ENCODE measurements at places on chromosomes 2 and 18.
A peak's percentile ranks its signal among the peaks of the same experiment; 100 is the strongest.

GRCh38 chr18:21344860-21345259 lies 102.8 kb downstream of the GREB1L start:
- no peak for DNase-seq

DNA sequence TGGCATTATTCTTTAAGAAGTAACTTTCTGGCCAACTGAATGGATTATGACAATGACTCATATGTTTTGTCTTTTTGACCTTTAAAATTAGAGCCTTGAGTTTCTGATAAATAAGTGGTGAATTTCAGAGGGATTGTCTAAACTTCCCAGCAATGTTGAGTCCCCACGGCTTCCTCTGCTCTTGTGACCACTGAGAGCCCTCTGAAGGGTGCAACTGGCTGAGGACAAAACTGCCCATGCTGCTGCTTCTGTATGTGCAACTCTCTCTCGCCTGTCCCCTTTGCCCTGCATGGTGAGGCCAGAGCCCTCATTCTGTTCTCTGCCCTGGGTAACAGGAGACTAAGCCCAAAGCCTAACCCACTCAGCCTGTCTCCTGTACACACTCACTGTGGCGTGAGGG lies 52.7 kb upstream of the SLC14A1 start:
- DNase-seq, result no peak

DNA sequence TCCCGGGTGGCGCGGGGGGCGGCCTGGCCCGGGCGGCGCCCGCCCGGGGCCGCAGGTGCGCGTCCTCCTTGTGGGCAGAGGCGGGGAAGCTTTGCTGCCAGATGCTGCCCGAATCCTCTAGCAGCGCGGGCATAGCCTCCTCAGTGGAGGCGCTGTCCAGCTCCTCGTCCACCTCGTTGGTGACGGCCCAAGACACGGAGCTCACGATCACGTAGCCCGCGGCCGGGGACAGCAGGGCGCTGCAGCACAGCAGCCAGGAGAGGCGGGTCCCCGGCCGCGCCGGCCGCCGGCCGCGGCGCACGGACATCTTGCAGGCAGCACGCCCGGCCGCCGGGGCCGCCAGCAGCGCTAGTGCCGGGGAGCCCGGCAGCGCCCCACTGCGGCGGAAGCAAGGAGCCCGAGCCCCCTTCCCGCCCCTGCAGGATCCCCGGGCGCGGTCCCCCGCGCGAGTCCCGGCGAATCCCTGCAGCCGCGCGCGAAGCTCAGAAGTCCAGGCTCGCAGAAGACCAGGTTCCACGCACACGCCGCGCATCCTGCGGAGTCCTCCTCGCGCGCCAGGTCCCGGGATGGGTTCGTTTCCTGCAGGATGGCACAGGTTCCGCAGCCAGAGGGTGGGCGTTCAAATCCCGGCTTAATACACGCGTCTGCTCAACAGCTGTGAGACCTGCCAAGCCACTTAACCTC lies at the start of gene CREG2:
CREG2 (minus strand) TSS at position 353 of the 684 bp plus-strand sequence; CDS start at position 307, 46 bp downstream.
- DNase-seq, result peak; percentile 33

- no peak for DNase-seq
Observed at GRCh38 chr2:137056704-137057103, 291.4 kb downstream of the THSD7B start.

DNA sequence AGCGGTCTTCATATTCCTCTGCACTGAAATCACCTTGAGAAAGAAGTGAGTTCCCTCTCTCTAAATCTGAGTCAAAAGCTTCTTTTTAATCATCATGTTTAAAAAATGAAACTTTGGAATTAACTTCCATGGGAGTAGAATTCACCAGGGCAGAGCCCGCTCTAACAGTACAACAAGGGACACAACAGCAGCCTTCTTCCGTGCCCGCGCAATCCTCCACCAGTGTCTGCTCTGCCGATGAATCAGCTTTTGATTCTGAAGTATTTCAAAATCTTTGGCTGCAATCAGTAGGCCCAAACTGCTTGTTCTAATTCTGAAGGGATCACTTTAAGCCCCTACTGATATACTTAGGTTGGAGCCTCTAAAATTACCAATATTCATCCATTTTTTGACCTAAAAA lies 76.9 kb downstream of the USP40 start:
- peak; percentile 5 for DNase-seq

GRCh38 chr18:12586956-12587355 lies 71.0 kb downstream of the SPIRE1 start:
- no peak for DNase-seq

GRCh38 chr18:55334875-55335274 lies 253.1 kb downstream of the TCF4 start:
- DNase-seq, result no peak

GRCh38 chr2:64288321-64289193 lies 144.3 kb upstream of the PELI1 start:
- DNase-seq, result peak; percentile 61

- no peak for DNase-seq
Observed at GRCh38 chr2:112701052-112701451, 19.8 kb upstream of the NT5DC4 start.

DNA sequence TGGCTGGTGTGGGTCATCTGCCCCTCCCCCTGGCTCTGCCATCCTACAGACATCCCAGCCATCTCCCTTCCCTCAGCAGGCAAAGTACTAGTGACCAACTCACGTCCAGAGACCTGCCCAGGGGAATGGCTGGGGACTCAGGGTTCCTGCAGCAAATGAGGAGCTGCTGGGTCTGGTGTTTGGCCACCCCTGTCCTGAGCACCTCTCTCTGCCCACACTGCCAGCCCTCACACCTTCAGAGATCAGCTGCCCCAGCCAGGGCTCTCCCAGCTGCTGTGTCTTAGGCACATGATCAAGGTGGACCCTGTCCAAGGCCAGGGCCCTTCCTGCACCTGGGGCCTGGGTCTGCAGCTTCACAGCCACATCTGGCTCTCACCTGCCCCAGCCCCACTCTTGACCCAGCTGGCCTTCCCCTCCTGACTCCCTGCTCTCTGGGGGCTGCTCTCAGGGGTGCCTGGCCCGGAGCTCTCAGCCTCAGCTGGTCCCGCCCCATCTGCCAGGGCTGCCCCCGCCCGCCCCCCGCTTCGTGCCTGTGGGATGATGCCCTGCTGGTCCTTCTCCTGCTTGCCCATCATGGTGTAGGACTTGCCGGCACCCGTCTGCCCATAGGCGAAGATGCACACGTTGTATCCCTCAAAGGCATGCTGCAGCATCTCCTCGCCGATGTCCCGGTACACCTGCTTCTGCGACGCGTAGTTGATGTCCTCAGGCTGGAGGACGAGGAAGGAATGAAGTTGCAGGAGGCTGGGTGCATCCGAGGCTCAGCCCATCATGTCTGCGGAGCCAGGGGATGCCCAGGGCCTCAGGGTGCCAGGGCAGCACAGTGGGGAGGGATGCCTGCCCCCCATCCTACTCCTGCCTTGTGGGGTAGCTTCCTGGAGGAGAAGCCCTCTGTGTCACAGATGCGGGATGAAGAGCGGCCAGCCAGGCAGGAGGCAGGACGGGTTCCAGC lies 32.2 kb downstream of the KIF1A start:
- DNase-seq, result no peak

DNA sequence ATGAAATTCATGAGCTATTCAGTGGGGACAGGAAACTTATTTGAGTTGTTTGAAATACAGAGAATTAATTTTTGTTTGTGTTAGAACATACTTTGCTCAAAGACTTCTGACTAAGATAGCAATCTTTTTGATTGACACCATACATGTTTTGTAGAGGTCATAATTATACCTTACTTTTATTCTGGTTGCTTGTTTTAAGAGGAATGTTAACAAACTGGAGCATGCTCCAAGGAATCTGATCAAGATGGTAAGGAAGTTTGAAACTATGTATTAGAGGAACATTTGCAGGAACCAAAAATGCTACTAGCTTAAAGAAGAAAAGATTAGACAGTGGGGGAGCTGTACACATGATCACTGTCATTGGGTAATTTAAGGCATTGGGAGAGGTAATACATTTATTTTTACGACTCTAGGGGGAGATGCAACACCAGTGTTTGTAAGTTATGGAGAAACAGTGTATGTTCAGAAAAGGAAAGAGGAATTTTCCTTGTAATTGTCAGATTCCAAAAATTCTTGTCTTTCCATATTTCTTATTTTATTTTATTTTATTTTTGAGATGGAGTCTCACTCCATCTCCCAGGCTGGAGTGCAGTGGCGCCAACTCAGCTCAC lies 8.0 kb downstream of the AGFG1 start:
- peak; percentile 38 for DNase-seq

GRCh38 chr2:178404368-178404767 lies 46.6 kb downstream of the PRKRA start:
- DNase-seq, result peak; percentile 71

DNA sequence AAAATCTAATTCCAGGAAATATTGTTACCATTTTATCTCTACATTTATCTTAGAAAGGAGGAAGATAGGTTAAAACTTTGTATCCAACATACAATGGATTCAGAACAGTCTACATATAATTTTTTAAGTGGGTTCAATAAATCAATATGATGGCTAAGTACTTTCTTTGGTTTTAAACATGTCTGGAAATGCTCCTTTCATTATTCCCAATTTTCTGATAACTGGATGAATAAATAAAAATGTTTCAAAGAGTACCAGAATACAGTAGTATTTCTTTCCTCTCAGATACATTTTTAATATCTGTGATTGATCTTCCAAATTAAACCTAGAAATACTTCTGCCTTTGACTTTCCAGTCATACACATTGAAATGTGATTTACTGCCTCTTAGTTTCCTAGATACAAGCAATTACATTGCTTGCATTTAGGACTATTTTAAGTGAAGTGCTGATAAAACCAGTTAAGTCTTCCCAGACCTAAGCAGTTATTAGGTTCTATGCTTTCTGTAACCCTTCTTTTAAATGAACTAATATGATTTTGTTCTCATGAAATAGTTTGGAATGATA lies 283.5 kb downstream of the CCDC178 start:
- no peak for DNase-seq

DNA sequence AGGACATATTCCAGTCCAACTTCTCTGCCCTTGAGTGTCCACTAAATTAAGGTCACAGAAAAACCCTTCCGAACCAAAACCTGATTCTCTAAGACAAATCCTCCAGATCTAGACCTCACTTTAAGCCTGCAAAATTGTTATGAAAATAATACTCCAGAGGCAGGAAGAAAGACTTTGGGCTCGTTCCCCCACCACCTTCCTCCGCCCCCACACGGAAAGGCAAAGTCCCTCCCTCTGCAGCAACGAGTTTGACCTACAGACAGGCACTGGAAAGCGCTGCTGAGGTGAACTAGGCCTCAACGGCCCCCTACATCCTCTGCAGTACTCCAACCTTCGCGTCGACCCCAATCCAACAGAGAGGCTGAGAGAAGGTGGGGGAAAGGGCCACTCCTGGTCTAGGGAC lies 808 bp downstream of the ATP5MC3 start:
- no peak for DNase-seq

- DNase-seq, result no peak
Observed at GRCh38 chr2:204321910-204322751, 223.1 kb upstream of the PARD3B start.

GRCh38 chr2:29322011-29322410 lies 206.8 kb downstream of the CLIP4 start:
- DNase-seq, result no peak

DNA sequence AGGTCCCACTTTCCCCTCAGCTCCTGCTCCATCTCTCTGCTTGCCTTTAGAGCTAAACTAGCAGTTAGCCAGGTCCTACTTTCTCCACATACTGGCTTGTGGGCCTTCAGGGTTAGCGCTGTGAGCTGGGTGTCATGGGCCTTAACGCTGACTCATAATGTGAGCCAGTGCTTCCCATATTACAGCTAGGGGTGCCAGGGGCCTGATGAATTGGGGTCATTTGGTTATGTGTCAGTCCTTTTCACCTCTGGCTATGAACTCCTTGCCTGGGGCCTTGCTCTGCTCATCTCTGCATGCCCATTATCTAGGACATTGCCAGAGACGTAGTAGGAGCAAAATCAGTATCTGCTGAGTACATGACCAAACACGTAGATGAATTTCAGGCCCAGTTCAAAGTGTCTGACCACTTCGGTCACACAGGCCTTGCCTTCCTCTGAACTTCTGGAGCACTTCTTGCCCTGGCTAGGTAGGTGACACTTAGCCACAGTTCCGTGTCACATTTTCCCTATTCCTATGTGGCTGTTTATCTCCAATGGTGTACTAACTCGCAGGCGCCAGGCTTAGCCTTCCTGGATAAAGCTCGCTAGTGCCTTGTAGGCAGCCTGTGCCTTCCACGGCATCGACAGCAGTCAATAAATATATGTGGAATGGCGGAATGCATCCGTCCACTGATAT lies 103.2 kb upstream of the SIX3 start:
- no peak for DNase-seq

DNA sequence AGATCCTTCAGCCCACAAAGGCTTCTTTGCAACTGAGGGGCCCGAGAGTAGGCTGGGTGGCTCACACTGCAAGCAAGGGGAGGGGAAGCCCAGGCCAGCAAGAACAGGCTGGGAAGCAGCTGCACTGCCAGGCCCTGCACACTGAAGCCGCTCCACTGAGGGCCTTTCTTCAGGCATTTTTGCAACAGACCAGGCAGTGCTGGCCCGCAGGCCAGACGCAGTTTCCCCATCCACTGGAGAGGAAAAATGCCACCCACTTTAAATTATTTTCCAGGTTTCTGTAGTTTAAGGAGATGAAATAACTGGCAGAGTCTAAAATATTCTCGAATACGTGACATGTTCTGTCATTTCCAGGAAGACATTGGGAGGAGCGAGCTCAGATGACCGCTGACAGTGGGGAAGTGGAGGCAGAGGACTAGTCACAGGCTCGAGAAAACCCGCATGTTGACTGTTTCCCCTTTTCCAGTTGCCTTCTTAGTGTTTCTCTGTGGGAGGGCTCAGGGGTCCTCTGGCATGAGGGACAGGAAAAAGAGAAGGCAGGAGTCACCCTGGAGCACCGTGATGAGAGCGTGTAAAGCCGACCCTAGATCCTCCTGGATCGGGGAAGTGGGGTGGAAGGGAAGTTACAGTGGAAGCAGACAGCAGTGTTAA lies 53.3 kb upstream of the B3GNT7 start:
- DNase-seq, result no peak

GRCh38 chr2:39483534-39483933 lies 46.4 kb upstream of the MAP4K3 start:
- no peak for DNase-seq

DNA sequence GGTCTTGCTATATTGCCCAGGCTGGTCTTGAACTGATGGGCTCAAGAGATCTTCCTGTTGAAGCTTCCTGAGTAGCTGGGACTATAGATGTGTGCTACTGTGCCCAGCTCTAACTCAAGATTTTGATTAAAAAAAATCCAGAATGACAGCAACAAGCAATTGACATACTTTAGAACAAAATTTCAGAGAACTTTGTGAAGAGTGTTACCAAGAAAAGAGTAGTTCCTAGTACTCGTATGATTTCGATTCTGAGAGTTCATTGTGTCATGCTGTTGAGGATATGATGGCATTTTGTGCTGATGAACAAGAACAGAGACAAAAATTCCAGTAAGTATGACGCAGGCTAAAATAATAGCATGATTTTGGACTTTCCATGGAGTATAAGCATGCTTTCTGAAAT lies 90.2 kb upstream of the TWSG1 start:
- no peak for DNase-seq

DNA sequence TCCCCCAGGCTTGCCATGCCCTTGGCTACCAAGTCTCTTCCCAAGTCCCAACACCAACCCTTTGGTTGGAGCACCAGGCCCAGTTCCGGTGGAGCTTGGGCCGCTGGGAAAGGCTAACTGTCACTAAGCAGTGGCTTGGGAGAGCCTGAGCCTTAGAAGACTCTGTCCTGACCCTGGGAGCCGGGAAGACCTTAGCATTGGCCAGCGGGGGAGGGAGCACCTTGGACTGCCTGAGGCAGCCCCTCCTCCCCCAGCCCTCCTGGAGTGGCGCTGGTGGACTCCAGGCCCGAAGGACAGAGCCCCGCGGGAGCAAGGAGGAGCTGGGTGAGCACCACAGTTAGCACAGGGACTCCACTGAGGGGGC lies 62.5 kb upstream of the POMC start:
- DNase-seq, result no peak
